ENCODE measurements at places on chromosomes 3 and 15. TPM values are rescaled to one million over a fixed set of nuclear protein-coding genes. Genes with fewer than 3 reads are reported as not detected.

PTH1R gene
- 0.43 TPM for total RNA-seq

MGA gene
- total RNA-seq: 8.1 TPM

AMT gene
- total RNA-seq: 0.26 TPM

IGDCC3 gene
- total RNA-seq: 0.19 TPM

FEZF2 gene
- not detected for total RNA-seq

SOX2 gene
- 0.60 TPM for total RNA-seq

CTXN2 gene
- total RNA-seq: not detected

Measured in A549 treated with ZK216348 at 1 μM for 4 hours (cell line).